ENCODE measurements at places on chromosomes 12 and 14.
A peak's percentile ranks its signal among the peaks of the same experiment; 100 is the strongest.

GRCh38 chr12:2410496-2410895 is 357.7 kb downstream of the CACNA1C start:
- DNase-seq, result no peak

DNA sequence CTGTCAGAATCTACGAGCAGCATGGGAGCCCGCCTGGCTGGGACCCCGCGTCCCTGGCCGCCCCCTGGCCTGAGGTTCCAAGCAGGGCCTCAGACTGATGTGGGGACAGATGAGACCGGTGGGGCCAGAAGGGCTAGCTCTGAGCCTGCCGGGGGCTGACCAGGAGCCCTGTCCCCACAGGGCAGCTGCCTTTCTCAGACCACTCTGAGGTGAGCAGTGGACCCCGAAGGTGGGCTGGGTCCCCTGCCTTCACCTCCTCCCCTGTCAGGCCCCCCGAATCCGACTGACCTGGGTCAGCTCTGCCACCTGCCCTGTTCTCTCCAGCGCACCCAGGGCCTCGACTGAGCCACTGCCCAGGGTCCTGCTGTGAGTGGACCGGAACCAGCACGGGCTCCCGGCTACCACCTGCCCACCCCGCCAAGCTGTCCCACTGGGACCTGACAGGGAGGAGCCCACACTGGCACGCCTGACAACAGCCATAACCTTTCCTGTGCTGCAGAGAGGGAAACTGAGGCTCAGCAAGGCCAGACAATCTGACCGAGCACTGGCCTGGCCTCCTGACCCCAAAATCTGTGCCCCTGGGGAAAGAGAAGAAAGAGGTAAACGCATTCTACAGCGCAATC is 29.7 kb upstream of the TMEM179 start:
- no peak for DNase-seq

- no peak for DNase-seq
Measured at GRCh38 chr12:114841557-114842251, 157.7 kb upstream of the TBX3 start.

DNA sequence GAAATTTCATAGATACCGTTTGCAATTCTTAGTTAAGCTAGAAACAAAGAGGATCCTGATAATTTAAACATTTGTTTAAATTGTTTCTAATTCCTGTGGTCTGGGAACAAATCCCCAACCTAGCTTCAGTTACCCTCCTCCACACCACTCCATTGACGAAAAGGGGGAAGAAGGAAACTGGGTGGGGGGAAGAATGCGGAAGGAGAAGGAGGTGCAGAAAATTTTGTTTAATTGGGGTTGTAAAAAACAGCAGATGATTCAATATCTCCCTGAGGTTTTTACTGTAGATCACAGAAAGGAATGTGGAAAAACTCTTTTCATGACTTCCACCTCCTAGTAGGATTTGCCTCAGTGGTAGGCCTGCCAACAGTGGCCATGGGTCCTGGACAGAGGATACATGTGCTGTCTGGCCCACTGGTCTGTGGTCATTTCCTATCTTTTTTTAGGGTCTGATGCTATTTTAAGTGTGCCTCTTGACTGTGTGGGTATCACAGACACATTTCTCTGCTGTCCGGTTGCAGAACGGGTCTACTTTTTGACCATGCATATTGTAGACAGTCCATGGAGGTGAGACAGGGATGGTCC is 122.9 kb upstream of the PCED1B start:
- no peak for DNase-seq

DNA sequence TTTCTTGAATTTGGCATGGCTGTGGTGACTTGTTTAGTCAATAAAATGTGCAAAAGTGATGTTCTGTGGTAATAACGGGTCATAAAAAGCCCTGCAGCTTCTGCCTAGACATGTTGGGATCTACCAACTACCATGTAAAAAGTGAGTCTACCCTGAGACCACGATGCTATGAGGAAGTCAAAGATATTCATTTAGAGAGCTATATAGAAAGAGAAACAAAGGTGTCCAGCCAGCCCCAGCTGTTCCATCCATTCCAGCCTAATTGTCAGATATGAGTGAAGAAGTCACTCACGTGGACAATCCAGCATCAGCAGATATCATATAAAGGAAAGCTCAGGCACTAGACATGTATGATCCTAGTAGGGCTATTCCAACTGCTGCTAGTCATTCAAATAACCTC is 117.2 kb upstream of the SSTR1 start:
- DNase-seq, result no peak

DNA sequence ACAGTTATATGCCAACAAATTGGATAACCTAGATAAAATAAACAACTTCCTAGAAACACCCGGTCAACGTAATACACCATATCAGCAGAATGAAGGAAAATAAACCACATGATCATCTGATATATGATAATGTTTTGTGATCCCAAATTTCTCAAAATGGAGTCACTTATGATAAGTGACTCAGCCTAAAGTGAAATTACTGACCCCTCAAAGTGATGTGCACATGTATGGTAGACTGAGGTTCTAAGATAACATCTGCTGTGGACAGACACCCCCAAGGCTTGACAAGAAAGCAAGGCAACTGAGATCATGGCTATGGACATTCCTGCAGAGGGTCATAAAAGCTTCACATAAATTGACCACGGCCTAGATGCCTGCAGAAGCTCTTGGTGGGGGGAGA is 105.1 kb upstream of the DCN start:
- DNase-seq, result no peak

- DNase-seq, result no peak
Measured at GRCh38 chr12:25759752-25760151, 198.7 kb upstream of the RASSF8 start.

GRCh38 chr14:76900682-76901081 is 74.5 kb downstream of the LRRC74A start:
- no peak for DNase-seq

DNA sequence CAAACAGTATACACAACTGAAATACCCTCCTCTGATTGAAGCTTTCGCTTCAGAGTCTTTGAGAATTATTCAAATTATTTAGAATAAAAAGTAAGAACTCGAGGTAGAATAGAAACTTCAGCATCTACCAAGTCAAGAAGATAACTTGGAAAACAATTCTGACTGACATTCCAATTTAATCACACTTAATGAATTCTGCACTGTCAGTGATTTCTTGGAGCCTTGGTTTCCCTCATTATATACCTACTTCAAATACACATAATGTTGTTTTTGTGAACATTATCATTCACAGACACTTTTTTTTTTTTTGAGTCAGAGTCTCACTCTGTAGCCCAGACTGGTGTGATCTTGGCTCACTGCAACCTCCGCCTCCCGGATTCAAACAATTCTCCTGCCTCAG is 27.9 kb downstream of the PPP2R5E start:
- DNase-seq, result no peak

DNA sequence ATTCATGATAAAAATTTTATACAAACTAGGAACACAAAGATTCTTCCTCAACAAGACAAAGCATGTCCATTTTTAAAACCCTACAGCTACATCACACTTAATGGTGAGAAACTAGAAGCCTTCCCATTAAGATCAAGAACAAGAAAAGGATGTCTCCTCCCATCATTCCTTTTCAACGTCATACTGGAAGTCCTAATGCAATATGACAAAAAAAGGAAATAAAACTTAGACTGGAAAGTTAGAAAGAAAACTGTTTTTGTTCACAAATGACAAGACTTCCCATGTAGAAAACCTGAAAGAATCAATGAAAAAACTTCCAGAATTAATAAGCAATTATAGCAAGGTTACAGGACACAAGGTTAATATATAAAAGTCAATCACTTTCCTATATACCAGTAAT is 82.5 kb downstream of the NUMB start:
- DNase-seq, result no peak

DNA sequence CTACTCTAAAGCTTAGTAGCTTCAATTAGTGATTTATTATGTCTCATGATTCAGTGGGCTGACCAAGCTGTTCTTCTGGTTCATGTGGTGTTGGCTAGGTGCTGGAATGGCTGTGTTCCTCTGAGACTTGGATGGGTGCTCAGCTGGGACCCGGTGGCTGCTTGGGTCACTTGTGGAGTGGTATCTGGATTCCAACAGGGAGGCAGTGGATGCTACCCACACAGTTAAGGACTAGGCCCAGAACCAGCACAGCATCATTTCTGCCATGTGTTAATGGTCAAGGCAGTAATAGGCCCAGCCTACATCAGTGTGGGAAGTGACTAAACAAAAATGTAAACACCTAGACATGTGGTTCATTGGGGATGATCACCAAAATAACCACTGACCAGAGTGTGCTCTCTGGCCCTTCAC is 72.2 kb downstream of the FGD4 start:
- DNase-seq, result no peak

DNA sequence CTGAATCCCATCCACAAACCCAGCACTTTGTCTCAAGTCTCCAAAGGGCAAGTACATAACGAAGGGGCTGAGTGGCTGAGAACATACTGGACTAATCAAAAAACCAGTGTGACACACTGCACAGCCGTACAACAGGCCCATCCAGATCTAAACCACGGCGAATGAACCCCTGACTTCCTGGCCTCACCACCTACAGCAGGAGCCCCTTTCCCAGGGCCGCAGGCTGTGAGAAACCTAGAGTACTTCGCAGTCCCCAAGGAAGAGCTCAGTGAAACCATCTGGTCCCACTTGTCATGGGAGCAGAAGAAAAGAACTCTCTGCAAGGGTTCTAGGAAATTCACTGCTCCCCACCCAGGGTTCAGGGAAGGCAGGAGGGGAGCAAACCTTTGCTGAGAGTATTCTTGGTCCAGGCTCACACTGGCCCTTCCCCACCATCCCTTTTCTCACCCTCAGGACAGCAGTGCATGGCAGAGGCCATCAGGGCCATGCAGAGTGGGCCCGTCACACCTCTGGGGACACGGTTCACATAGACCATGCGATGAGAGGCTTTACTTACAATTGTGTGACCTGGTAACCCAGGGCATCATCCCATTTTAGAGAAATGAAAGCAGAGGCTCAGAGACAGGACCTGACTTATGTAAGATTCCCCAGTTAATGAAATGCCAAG is 192.8 kb downstream of the BCL11B start:
- no peak for DNase-seq

DNA sequence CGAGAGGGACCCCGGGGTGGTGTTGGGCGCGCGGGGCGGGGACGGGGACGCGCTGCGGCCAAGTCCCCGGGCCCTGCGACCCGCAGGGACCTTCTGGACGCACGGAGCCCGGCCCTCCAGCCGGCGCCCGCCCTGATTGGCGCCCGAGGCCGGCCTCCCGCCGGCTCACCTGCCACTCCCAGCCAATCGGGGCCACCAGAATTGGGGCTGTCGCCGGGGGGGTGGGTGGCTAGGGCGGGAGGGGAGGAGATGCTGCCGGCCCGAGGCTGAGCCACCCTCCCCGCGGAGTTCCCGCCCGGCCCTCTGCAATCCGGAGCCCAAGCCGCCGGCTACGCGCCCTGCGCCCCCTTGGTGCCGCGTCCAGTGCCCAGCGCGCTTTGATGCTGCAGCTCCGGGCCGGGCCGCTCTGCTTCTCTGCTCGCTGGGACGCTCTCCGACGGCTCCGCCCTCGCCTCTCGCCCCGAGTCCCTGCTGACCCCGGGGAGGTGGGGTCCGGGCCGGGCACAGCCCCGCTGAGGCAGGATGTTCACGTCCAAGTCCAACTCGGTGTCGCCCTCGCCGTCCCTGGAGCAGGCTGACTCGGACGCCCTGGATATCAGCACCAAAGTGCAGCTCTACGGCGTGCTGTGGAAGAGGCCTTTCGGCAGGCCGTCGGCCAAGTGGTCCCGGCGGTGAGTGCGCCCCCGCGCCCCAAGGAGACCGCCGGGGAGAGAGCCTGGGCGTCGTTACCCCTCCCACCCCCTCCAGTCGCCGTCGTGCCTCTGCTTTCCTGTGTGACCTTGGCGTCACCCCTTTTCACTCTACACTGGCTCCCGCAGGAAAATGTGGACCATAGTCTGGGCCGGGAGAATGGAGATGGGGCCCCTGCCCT is at the start of gene PLEKHD1:
Gene PLEKHD1 (plus strand): TSS at position 285 of the 871 bp plus-strand sequence. CDS start 238 bp downstream, at position 523.
- DNase-seq, result peak; percentile 26

GRCh38 chr14:33165144-33165925 is 226.7 kb downstream of the NPAS3 start:
- no peak for DNase-seq

DNA sequence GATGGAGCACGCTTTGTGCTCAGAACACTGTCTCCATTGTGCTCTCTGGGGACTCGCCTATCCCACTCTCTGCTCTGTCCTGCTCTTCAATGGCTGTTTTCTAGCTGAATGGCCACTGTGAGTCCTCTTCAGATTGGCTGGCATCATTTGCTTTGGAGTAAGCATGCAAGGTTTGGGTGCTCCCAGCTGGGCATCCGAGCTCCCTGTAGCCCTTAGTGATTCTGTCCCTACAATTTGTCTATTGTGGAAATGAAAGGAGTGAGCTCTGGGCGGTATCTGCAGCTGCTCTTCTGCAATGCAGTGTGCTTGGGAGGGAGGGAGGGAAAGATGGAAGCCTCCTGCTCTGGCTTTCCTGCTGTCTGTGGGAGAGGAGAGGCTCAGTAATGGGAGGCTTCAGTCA is 84.8 kb downstream of the SMOC1 start:
- DNase-seq, result no peak

DNA sequence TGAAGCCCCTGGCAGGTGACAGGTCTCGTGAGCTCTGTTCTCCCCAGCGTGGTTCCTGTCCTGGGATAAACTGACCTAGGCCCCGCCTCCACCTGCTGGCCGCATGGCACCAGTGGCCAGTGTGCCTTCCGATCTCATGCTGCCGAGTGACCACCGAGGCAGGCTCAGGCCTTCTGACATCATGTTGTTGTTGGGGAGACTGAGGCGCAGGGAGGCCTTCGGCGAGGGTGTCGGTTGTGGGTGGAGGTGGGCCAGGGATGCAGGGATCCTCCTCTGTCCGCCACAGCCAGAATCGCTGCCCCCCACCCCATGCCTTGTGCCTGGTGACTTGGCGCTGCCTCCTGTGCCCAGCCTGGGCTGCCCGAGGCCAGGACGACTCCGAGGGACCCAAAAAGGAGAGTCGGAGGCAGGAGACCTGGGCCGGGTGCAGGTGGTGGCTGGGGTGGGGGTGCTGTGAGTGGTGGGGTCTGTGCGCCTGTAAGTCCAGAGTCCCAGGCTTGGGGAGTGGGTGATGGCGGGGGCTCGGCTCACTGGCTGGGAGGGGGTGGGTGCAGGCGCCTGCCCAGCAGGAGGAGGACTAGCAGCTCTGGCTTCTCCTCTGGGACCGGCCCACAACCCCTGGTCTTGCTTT is 24.3 kb downstream of the ASPG start:
- DNase-seq, result no peak

GRCh38 chr12:5395443-5396271 is 36.3 kb upstream of the NTF3 start:
- no peak for DNase-seq

Measured in BE2C (cell line).